ENCODE measurements at places on chromosomes 5 and 9.

DNA sequence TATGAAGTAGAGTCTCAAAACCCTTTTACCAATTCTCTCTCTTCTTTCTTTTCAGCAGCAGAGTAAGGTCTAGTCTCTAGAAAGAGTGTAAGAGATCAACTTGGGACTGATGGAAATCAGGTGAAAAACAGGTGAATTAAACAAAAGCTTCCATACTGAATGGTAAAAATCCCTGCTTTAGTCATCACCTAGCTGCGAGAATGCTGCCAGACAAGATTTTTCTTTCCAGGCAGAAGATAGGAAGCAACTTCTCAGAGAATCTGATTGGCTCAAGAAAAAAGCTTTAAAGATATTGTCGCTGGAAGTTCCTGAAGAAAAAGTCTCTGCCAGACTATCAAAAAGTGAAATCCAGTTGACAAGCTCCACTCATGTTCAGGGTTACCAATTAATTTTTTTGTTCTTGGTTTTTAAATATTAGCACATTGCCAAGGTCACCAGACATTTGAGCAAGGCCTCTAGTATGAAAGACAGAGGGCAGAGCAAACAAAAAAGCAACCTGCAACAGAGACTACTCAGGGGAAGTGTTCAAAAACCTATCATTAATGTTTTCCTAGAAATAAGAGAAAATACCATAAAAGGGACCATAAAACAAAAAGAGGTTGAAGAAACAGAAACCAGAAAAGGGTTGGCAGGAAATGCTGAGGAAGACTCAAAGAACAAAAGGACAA, 9.3 kb downstream of the CDO1 start:
- DNase-seq = no peak

GRCh38 chr9:70409800-70410199, 4.7 kb downstream of the KLF9 start:
- DNase-seq = no peak

DNA sequence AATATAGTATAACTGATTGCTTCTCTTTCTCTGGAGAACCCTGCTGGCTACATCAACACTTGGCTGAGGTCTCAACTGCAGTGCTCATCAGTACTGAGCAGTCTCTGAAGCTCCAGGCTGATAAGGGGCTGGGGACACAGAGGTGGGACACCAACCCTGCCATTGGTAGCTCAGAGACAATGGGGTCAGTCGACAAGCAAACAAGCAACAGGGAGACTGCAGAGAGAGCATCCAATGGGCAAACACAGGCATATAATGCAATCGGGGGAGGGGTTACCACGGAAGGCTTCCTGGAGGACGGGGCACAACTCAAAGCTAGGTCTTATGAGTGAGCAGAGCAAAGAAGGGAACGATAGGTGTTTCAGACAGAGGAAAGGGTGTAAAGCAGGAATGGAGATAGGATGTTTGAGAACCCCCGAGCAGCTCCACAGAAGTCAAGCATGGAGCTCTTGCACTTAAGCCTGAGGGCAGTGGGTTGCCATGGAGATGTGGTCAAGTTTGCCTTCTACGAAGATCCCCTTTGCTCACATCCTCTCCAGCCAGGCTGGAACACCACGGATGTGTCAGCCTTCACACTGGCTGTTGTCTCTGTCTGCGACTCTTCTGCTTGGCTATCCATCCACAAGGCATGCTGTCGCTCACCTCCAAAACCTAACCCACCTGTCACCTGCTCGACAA, 21.5 kb upstream of the AKNA start:
- DNase-seq = no peak

DNA sequence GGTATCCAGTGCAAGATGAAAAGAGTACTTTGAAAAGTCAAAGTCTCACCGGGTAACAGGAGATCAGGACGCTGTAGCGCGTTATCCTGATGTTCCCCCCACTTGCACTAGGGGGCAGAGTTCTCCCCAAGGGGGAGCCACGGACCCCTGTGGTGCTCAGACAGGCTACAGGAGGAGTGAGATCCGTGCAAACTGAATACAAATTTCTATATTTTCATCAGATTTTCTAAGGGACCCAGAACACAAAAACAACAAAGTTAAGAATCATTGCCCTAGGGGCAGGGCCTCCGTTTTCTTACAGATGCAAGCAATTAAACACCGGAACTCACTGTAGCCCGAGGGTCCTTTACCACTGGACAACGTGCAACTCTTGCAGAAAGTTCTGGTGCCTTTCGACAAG, 2.0 kb downstream of the MYO10 start:
- peak; percentile 57 for DNase-seq

DNA sequence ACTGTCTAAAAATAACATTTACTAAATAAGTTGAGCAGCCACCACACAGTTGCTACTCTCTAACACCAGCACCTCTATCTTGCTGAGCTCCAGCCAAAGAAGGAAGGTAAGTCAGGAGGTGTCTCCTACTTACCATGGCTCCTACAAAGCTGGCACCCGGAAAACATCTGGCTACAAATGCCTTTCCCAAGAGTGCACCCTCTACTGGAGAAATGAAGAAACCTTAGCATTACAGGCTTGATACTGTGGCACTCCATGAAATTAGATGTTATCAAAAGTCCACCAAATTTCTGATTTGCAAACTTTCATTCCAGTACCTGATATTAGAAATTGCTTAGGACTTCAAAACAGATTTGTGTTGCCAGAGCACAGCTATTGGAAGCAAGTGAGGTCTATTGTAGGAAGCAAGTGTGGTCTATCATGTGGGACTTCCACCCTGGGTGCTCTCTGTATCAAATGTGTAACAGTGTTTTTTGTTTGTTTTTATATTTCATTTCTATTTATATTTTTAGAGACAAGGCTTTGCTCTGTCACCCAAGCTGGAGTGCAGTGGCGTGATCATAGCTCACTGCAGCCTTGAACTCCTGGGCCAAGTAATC, 25.7 kb upstream of the RFK start:
- no peak for DNase-seq

DNA sequence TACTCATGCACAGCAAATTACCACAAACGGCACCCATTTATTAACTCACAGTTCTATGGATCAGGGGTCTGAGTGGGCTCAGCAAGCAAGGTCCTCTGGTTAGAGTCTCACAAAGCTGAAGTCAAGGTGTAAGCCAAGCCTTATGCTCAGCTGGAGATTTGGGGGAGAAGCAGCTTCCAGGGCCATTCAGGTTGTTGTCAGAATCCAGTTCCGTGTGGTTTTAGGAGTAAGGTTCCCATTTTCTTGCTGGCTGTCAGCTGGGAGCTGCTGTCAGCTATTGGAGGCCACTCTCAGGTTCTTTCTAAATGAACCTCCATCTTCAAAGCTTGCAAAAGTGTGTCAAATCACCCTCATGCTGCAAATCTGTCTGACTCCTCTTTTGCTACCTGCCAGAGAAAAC, 17.7 kb downstream of the FCN2 start:
- DNase-seq = no peak

DNA sequence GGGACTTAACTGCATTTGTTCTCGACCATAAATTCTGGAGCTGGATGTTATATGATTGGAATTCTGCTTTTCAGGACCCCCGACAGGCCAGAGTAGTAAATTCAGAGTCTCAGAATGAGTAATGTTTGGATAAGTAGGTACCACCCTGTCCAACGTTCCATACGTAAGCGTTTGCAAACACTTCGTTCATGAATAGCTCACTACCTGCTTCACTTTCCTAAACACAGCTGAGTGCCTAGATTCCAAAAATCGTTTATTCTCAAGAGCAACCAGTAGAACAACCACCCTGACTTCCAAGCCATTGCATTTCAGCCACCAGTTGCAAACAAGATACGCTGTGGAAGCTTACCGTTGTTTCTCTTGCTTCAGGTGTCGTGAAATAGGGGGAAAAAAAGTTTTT, 101.3 kb upstream of the DMRT1 start:
- no peak for DNase-seq

- no peak for DNase-seq
Observed at GRCh38 chr9:14260101-14260500, 53.8 kb downstream of the NFIB start.

All from D721Med (cell line).